ENCODE measurements at places on chromosomes 4 and X. TPM values are rescaled to one million over a fixed set of nuclear protein-coding genes. Genes with fewer than 3 reads are reported as not detected.

The ETDC gene
- total RNA-seq: not detected

The METAP1 gene
- 63.5 TPM for total RNA-seq

DNA sequence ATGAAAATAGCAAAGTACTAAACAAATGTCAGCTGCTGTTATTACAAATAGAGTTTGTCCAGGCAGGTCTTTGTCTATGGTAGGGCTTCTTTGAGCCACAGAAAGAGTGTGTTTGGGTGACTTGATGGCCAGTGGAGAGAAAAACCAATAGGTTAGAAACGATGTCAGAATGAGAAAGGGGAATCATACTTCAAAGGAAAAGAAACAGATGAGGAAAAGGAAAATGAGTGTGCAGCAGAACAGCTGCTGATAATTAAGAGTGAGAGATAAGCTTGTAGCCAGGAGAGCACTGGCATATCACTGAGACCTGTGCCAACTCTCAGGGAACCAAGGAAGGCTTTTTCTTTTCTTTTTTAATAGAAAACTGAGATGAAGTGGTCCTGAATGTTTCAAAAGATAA, 257.2 kb downstream of the ARHGAP24 start:
- no peaks in the 10 kb centered on the region for H3K27me3 ChIP-seq
- H3K36me3 ChIP-seq: no peaks in the 10 kb centered on the region
- H3K4me1 ChIP-seq: no peaks in the 10 kb centered on the region

DNA sequence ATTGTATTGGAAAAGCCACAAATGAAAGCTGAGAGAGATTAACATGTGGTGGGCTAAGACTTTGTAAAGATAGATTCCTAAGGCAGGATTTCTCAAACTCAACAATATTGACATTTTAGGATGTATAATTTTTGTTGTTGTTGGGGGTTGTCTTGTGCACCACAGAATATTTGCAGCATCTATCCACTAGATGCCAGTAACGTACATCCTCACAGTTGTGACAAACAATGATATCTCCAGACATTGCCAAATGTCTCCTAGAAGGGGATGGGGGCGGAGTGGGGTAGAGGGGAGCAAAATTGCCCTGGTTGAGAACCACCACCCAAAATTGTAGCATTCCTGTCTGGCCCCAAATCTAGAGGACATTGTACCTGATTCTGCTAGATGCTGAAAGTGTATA, 14.7 kb upstream of the CBR4 start:
- no peaks in the 10 kb centered on the region for H3K36me3 ChIP-seq
- H3K27ac ChIP-seq: no peak overlapping the region
- H3K4me1 ChIP-seq: no peaks in the 10 kb centered on the region
